NCI-H146 (cell line): ENCODE measurements at places on chromosomes 1 and 21.
A peak's percentile ranks its signal among the peaks of the same experiment; 100 is the strongest.

DNA sequence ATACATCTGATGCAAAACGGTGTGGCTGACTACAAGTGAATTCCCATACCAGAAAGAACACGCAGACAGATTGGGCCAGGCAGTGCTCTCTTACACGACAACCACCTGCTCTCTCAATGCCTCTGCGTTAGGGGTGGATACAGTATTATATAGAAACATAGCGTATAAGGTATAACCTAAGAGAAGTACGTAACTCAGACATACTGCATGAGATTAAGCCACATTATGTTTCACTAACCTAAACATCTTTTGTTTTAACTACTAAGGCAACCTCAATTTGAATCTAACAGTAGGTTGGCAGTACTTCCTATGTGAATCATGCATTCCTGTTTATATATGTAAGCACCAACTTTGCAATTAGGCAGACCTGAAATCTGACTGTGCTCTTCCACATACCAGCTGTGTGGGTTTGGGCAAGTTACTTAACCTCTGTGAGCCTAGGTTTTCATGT is 58.1 kb upstream of the COA6 start:
- DNase-seq, result no peak

GRCh38 chr1:183688341-183689060 is 35.4 kb upstream of the APOBEC4 start:
- no peak for DNase-seq

GRCh38 chr1:151011154-151011850 is 3.1 kb downstream of the PRUNE1 start:
- DNase-seq, result peak; percentile 5

DNA sequence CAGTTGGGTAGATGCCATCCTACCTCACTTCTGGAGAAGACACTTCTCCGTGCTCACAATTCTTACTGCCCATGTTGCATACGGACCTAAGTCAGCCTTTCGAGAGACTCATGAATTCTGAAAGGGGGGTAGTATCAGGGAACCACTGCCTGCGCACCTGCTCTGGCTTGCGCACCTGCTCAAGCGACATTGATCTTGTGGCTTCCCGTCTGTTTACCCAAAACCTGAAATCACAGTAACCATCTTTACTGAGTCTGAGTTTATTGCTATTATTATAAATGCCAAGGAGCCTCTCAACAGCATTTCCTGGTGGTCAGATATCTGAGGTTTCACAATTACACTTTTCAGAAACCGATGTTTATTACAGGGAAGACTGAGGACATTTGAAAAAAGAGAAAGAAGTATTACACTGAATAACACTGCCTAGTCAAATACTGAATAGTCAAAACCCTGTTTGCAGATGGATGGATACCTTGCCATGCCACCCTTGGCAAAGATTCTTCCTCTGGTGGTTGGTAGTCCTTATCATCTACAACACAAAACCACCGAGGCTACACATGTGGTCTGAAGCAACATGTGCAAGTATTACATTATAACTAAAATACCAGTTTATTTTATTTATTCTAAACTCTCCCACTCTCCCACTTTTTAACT is 208.7 kb downstream of the SIPA1L2 start:
- peak; percentile 88 for DNase-seq

DNA sequence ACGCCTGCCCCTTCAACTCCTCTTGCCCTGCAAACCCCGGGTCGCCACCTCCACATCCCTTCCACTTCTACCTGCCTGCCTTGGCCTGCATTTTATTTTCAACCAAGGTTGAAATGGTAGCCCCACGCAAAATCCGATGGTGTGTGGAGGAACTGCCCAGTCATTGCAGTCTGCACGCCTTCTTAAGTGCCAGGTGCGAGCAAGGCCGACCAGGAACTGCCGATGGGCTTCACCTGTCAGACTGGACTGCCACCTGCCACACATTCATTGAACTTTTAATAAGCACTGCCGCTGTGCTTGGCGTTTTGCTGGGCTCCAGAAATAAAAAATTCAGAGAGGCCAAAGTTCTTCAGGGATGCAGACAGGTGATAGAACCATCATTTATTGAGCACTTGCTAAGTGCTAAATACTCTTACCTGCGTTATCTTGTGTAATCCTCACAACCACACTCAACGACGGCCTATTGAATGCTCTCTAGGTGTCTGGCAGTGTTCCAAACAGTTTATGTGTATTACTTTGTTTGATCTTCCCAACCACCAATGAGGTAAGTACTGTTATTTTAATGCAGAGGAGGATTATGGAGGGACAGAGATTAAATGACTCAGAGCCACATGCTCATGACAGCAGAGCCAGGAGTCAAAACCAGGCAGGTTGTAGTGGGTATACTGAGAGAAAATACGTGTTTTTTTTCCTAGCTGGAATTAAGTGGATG is 36.2 kb downstream of the CACHD1 start:
- peak; percentile 96 for DNase-seq

DNA sequence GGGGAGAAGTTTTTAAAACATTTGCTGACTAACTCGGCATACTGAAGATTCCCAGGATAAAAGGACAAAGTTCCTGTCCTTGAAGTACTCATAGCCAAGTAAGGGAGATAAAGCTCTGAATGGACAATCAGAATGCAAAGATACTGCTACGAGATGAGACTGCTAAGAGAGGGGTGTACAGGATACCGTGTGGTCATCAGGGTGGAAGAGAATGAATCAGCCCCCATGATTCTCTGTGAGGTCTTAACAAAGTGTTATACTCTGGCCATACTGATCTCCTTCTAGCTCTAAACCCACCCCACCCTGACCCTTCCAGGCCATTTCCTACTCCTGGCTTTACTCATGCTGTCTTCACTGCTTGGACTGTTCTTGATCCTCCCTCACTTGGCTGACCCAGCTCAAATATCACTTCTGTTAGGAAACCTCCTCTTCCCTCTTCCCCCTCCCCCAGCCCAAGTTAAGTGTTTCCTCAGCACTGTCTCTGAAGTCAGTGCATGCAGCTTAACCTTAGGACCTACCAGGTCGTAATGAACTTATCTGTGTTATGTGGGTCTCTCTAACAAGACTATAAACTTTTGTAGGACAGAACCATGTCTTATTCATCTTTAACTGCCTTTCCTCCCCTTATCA is 15.8 kb upstream of the MAGOH start:
- no peak for DNase-seq

DNA sequence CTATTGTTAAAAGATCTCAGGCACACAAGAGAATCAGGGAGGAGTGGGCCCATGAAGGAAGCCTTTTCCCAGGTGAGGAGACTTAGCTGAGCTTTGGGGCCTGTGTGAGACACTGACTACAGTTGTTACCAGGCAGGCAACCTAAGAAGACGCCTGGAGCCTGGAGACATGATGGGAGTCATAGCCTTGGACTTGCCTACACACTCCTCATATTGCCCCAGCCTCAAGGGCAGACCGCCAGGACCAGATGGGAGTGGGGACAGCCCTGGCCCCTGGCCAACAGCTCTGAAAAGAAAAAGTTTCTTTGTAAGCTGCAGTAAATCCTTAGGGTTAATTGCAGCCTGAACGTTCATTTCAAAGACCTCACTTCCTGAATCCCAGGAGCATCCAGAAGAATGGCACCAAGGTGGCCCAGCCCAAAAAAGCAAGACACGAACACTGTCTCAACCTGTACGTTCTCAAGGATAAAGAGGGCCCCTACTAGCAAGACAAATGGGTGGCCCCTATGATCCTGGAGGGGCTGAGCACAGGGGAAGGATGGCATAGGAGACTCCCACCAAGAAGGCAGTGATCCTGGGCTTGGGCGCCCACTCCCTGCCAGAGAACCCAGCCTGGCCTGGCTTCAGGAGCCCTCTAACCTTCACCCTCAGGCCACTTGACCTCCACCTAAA is 33.2 kb upstream of the BTG2 start:
- no peak for DNase-seq

DNA sequence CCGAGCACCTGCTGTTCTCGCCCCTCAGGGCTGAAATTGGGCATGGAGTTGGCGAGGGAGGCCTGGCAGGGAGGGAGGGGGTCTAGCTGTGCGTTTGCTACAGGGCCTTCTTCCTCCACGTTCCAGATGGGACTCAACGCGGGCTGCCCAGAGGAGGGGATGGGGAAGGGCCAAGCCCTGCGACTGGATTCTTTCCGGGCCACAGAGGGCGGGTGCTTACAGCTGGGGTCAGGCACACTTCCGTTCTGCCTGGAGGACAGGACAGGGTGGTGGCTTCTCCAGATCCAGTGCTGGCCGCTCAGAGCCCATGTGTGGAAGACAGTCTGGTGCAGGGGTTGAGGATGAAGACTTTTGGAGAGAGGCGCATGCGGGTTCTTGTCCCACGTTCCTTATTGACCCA is 90.0 kb downstream of the EDEM3 start:
- no peak for DNase-seq

DNA sequence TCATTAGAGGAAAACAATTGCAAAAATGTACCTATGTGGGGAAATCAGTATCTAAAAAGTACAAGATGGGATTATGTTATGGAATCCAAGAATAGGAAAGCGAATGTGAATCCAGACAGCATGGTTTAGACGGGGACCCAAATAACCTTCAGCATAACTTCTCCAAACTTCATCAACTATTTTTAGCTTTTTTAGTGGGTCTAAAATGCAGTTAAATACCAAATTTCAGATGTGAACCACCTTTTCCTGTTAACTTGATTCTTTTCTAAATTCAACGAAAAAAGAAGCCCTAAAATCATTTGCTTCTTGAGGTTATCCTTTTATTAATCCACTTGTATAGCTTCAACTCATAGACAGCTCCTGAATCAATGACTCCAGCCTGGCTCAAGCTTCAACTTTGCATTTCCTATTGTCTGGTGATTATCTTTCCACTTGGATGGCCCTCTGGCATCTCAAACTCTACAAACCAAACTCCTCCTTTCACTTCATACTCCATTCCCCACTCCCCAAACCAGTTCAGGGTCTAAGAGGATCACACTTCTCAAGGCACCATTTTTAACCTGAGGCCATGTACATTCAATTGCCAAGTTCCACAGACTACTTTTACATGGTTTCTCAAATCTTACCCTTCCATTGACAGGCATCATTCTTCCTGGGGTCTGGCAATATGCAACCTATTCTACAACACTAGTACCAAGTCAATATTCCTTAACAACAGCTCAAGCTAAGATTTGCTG is 7.4 kb downstream of the ERRFI1 start:
- DNase-seq, result no peak

GRCh38 chr1:185104083-185104482 is 52.7 kb downstream of the TRMT1L start:
- DNase-seq, result no peak

DNA sequence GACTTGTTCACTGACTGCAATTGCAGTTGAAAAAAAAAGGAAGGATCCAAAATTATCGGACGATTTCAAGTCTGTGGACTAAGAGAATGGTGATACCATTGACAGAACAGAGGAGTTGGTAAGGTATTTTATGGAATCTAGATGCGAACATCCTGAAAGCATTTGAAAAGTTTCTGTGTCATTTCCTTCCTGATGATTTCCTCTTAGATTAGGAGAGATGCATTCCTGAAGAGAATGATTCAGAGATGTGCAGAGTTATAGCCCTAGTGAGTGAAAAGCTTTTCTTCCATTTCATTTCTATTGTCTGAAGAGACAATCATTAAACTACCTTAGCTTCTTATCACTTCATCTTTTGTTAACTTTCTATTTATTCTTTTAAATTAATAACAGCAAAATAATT is 200.0 kb downstream of the KCNK2 start:
- no peak for DNase-seq

DNA sequence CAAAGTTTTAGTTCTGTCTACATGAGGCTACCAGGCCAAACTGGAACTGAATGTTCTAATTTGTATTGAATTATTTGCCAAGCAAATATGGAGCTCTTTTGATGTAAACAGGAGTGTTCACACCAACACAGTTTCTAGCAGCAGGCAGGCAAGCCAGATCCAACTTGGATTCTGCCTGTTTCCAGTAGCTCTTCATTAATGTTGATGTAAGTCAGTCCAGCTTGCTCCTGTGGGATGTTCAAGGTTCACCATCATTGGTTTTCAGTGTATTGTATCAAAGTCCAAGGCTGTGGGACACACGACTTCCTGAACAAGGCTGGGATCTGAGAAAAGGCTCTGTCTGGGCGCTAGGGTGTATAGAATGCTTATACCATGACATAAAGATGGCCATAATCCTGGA is 68.1 kb downstream of the PAPPA2 start:
- no peak for DNase-seq

DNA sequence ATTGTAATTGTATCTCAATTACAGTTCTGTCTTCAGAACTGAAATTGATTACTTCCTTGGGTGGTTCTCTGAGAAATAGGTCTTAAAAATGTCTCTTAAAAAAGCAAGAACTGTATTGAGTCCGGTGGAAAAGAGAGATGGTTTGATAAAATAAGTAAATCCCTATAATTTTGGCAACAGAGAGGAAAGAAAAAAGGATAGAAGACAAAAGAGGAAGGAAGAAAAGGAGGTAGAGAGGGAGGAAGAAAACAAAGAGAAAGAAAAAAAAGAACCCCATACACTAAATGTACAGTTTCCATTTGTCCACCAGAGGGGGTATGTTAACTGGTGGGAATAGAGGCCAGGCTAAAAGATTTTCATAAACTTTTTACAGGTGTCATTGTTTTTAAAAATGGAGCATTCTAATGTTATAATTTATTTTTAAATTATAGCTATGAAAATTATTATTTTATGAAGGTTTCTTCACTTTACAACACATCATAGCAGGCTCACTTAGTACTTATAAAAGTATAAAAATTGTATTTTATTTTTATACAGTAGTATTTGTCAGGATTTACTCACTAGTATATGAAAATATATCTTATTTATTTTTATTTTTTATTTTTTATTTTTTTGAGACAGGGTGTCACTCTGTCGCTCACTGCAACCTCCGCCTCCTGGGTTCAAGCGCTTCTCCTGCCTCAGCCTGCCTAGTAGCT is 2.1 kb upstream of the UBE2T start:
- DNase-seq, result peak; percentile 62

DNA sequence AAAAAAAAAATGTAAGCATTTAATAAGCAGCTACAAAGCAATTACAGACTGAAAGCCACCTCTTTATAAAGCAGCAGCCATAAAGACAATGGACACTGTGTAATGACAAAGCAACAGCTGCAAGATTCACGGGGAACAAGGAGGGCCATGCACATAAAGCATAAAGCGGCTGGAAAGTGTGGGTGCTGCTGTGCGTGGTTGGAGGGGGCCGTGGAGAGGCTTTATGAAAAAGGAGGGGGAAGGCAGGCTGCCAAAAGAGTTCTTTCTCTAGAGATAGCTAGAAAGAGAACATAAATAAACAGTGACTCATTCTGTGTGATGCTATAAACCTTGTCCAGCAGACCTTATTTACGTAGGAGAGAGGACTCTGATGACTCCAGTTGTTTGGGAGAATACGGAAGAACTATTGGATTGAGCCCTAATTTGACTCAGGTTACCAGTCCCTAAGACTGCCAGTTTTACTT is 49.3 kb downstream of the ADAMTS1 start:
- no peak for DNase-seq

- no peak for DNase-seq
Measured at GRCh38 chr1:53308506-53308905, 19.4 kb downstream of the LRP8 start.

DNA sequence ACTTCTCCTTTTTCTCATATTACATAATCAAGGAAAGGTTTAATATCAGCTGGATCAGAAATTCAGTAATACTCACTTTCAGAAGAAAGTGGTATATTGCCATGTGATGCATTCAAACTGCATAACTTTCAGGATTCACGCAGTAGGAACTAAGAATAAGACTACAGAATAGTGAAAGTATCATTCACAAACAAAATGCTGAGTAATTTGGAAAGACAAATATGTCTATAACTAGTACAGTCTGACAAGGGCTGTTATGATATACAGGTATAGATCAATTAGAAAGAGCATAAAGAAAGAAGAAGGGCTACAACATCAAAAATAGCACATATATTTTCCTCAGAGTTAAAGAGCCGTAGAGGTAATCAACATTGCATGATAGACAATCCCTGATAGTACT is 871.5 kb upstream of the TMPRSS15 start:
- no peak for DNase-seq

- DNase-seq, result peak; percentile 83
Measured at GRCh38 chr1:119712342-119713038, 756 bp downstream of the PHGDH start.
